NAMALWA (cell line): ENCODE measurements at places on chromosomes 4 and X.

DNA sequence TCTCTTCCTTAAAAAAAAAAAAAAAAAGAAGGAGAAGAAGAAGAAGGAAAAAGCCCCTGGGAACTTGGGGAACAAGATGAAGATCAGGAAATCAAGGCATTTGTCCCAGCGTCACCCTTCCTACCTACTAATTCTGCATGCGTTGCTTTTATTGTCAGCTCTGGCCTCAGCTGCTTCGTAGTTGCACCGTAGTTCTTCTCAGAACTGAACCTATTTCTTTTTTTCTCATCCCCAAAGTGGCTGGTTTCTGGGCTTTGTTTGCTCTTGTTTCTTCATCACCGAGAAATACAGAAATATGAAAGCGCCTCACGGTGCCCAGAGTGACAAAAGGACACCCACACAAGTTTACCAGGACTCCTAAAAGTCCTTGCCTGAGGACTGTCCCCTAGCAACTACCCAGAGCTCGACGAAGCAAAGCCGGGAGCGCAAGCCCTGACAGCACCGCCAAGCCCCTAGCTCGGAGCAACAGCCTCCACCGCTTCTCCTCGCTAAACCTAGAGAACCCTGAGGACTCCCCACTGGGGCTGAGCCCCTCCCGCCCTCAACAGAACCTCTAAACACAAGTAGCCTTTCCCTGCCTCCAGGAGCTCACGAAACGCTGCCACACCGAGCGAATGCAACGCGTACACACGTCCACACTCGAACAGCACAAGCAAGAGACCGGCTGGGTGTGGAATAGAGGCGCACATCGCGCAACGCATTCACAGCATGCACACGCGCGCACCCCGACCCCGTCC, 710 bp downstream of the PRKG2 start:
- DNase-seq, result no peak

DNA sequence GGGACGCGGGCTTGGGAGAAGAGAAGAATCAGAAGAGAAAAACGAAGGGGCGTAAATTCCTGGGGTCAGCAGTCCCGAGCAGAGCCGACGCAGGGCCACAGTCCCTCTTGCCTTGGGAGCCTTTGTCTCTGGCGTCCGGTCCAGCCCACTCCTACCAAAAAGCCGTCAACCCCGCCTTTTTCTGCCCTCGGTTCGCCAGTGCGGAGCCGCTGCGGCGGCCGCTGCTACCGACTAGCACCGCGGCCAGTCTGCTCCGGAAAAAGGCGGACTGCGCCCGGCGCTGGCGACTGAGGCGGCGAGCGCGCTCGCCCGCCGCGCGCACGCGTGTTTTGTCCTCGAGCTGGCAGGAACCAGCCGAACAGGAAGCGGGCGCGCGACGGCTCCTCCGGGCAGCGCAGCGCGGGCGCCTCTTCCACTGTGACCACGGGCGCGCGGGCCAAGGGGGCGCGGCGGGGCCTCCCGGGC, 502 bp downstream of the HNRNPDL start:
- DNase-seq, result peak; percentile 75

DNA sequence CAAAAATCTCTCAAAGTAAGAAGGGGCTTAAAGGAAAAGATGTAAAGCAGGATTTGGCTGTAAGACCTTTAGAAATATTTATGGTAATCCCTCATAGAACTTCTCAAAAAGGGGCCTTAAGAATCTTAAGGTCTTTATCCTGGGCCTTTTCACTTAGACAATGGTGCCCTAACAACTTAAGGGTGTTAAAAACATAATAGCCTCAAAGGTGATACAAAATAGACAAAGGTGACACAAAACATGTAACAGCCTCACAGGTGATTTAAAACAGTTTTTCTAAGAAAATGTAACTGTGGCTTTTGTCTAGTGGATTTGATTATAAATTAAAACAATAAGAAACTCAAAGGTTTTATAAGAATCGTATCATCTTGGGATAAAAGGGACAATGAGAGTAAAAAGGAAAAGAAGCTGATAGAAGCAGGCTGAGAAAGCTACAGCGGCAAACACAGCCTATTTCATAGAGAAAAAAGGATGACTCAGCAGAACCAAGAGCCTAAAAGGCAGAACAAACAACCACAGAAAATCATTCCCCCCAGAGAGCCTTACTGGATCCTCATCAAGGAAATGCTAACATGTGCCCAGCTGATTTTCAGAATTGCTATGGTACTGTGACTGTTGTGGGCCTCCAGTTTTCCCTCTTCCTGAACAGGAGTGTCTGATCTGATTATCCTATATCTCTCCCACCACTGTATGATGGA, 164.3 kb downstream of the STPG2 start:
- no peak for DNase-seq

GRCh38 chr4:5709207-5709575, 832 bp upstream of the EVC2 start:
- no peak for DNase-seq

GRCh38 chr4:78565971-78566372, 14.4 kb downstream of the ANXA3 start:
- no peak for DNase-seq

- no peak for DNase-seq
Measured at GRCh38 chr4:11495291-11495690, 66.6 kb upstream of the HS3ST1 start.

- peak; percentile 32 for DNase-seq
Measured at GRCh38 chrX:38124000-38124399, 96.7 kb downstream of the SRPX start.

GRCh38 chr4:173486714-173487392, 43.2 kb downstream of the HAND2 start:
- no peak for DNase-seq

GRCh38 chr4:99755223-99755944, 61.2 kb upstream of the DAPP1 start:
- DNase-seq, result no peak

DNA sequence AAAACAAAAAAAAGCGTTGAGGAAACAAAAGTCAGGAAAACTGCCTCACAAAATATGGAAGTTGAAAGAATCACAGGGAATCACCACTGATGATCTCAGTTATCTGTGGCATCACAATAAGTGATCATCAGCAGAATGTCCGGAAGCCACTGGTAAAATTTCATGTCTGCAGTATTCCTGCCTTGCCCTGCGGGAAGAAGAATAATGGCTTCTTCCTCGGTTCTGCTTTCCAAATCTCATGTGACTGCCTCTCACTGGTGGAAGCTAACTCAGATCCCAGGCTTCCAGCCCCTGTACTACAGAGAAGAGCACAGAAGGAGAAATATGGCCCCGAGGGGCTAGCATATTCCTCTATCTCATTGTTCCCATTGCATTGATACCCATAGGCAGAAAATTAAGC, 12.7 kb upstream of the ZNF330 start:
- DNase-seq, result no peak

- DNase-seq, result no peak
Measured at GRCh38 chrX:40018041-40018440, 79.7 kb downstream of the BCOR start.

DNA sequence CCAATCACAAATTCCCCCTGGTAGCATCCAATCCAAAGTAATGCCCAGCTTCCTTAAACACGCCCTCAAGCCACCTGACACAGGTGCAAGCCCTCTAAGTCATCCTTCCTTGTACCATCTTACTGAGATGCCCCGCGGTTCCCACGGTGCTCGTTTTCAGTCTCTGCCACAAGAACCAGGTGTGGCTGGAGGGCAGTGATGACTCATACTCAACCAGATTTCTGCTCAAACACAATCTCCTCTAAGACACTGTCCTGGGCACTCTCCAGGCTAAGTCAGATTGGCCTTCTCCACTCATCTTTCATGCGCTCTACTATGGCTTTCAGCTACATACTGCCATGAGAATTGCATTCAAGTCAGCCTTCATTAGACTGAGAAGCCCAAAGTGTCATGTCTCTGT, 3.5 kb downstream of the SH3KBP1 start:
- DNase-seq, result peak; percentile 33

DNA sequence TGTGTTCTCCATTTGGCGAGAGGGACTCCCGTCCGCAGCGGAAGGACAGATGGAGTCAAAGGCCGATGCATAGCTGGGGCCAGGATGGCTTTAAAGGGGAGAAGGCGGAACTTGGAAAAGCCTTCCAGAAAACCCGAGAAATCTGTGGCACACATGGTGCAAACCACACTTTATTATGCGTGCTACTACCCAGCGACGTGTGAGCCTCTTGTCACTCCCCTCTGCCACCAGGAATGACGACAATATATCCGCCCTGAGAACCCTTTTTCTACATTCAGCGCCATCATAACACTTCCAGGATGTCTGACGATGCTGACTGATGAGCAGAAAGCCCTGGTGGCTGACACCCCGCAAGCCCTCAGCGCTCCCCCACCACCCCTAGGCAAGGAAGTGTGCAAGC, 689 bp upstream of the DCHS2 start:
- DNase-seq, result no peak

DNA sequence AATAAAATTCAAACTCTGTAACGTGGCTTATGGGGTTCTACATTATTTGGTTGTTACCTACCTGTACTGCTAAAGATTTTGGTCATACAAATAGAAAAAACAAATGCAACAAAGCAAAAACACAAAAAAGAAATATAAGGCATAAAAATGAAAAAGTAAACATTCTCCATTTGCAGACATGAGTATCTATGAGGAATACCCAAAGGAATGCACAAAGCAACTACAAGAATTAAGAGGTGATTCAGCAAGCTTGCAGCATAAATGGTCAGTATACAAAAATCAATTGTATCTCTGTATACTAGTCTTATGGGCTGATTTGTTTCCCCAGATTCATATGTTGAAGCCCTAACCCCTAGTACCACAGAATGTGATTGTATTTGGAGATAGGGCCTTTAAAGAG, 3.6 kb upstream of the PDE5A start:
- DNase-seq, result no peak

DNA sequence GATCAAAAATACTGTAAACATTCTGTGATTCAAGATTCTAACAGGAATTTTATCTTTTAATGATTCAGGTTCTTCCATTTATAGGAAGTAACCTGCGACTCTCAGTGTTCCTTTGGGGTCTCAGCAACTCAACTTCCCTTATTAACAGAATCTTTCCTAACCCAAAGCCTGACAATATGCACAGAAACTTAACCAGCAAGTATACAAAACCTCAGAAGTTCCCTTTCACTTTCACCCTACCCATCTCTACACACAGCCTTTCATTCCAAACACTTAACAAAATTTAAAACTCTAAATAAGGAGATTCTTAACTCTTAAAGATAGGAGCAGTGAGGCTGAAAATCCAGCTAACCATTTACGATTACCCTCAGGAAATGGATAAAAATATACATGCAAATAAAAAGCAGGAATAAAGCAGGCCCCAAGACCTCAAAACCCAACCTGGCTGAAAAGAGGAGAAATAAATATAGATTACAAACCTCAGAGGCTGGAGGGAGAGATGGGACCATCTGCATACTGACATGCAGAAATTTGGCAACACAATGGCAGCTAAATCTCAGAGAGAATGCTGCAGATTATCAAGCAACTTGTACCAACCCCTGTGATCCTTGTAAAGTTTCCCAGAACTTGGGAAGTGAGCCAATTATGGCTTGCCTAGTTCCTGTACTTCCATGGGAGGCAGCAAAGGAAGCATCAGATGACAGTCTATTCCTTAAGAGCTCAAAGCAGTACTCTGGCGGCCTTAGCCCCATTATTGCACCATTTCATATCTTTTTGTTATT, 101.0 kb downstream of the ATP11C start:
- DNase-seq, result peak; percentile 25

- DNase-seq, result no peak
Measured at GRCh38 chr4:15670576-15670975, 11.1 kb upstream of the FAM200B start.

- peak; percentile 50 for DNase-seq
Measured at GRCh38 chr4:124018383-124019317, 622.1 kb downstream of the SPRY1 start.

GRCh38 chrX:50448565-50448964, 22.1 kb downstream of the DGKK start:
- peak; percentile 20 for DNase-seq

DNA sequence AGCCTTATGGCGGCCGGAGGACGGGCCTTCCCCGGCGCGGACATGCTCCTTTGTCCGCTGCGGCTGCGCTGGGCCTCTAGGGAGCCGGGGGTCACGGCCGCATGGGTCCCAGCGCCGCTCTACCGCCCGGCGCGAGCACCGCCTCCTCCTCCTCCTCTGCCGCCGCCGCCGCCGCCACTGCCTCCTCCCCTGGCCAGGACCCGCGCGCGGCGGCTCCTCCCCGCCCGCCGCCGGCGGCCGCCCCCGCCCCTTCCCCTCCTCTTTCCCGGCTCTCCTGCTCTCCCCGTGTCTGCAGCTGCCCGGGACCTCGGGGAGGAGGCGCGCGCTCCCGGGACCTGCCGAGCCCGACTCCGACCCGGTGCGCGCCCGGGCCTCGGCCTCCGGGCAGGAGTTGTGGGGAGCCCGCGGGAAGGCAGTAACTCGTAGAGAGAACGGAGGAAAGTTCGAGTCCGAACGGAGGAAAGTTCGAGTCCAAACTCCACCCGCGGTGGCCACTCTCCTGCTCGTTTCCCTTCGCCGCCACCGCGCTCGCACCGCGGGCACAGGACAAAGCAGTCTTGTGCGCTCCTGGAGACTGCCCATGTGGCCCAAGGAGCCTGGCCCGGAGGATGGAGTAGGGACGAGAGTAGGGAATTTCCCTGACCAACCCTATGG, at the start of gene ADGRA3:
TSS of gene ADGRA3 (minus strand) at position 179 of the 654 bp plus-strand sequence. CDS start 282 bp downstream, outside the sequence.
- DNase-seq, result no peak

GRCh38 chrX:24343719-24344118, 16.7 kb upstream of the SUPT20HL1 start:
- no peak for DNase-seq

DNA sequence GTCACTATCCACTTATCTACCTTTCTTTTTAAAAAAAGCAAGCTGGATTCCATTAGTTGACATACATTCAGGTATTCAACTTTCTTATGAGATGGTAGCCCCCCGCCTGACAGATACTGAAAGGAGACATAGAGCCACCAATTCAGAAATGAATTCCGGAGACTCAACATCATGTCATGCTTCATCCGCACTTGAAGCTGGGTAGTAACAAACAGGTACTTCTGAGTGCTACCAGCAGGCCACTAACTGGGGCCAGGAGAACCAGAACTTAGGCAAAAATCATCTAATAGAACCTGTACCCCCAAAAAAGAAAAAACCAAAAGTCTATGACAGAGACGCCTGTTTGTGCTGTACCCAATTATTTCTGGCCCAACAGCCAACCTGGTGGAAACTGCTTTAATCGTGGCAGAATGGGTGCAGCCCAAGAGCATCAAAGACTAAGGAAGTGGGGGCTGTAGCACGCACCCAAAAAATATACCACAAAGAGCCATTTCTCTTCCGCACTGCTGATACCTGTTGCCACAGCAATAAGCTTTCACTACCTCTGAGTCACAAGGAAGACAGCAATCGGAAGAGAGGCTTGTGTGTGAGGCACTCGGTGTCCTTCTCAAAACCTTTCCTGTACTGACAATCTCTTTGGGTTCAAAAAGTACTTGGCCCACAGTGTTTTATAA, 84.8 kb downstream of the AFAP1 start:
- no peak for DNase-seq

DNA sequence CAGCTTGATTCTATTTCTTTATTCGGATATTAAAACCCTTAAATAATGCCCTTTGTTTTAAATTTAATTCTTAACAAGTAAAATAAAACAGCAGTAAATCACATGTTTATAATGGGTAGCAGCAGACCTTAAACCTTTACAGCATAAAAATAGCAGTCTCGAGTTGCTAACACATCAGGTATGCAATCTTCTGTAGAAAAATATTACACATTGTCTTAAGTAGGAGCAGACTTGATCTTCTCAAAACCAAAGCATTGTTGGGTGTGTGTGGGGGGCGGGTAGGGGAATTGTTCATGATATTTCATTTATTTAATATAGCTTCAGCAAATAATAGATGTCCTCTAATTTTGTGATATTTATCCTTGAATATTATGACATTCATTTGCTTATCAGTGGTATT, 331.4 kb downstream of the PCDH7 start:
- DNase-seq, result no peak
